ENCODE measurements at places on chromosomes 7 and 10. TPM values are rescaled to one million over a fixed set of nuclear protein-coding genes. Genes with fewer than 3 reads are reported as not detected.

The NPY4R gene
- total RNA-seq, result 0.49 TPM

The MRC1 gene
- total RNA-seq, result 18.9 TPM

The AGBL3 gene
- total RNA-seq, result 4.9 TPM

The FZD1 gene
- 16.5 TPM for total RNA-seq

The VAX1 gene
- total RNA-seq, result not detected

The AGFG2 gene
- total RNA-seq, result 37.6 TPM

The GPR26 gene
- not detected for total RNA-seq

The GNGT1 gene
- total RNA-seq, result not detected

The OR2A7 gene
- total RNA-seq, result 7.4 TPM

The BCAP29 gene
- total RNA-seq, result 92.1 TPM

DNA sequence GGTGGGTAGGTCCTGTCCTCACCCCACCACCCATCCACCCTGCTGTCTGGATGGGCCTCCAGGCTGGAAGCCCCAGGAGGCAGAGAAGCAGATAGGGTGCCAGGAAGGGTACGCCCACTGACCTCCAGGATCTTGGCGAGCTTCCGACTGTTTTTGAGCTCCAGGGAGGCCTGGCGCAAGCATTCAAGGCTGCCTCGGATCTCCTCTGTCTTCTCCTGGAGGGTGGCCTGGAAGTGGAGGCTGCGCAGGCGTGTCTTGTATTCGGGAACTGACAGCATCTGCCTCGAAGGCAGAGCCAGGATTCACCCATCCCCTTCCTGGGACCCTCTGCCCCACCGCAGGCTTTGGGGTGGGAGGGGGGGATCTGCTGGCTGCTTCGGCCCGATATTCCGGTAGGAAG is 48.4 kb downstream of the GRID2IP start:
- no peak for DNase-seq

- no peak for DNase-seq
Observed at GRCh38 chr7:158278745-158279320, 308.8 kb downstream of the PTPRN2 start.

DNA sequence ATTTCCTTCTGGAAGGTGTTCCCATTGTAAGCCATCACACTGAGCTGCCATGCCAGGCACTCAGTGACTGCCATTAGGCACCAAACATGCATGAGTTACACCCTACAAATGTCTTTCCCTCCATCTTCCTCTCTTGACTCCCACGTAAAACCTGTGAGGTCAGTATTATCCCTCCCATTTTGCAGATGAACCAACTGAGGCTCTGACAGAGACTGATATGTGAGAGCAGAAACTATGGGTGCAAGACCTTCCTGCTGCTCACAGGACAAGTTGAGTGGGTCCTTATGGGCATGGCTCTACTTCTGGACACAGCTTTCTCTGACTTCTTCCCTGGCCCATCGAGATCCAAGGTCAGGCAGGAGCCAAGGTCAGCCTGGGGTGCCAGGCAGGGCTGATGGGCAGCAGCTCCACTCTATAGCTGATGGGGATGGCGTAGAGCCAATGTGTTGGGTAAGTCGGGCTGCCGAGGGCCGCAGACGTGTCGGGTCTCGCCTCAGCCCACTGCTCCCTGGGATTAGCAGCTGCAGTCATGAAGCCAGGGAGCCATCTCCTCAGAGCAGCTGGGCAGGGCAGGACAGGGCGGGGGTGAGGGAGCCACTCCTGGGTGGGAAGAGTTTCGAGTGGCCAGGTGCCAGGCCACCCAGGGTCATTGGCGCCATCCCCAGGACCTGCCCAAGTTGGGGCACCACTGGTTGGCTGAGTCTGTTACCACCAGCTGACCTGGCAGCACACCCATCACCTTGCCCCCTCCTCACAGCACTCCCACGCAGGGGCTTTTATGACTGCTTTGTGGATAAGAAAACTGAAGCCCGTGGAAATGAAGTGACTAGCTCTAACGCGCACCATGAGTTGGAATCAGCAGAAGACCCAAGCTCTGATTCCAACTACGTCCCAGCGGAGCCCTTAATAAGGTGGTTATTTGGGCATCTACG is 117.8 kb upstream of the ZMIZ1 start:
- DNase-seq, result no peak

DNA sequence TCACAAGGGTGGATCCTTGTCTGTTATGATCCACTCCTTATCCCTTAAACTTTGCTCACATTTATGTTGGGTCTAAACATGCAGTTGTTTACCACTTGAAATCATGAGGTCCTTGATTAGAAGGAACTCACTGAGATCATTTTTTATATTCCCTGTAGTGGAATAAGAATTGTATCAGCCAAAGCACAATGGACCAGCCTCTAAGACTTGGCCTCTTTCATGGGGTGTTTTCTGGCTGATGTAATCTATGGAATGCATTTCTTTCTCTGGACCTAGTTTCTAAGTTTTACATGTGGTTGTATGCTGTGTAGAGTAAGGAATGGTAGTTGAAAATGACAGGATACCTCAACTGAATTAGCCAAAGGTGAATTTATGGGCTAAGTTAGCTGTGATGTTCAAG is 376.6 kb downstream of the SORCS3 start:
- DNase-seq, result no peak

GRCh38 chr7:147041438-147041837 is 924.8 kb downstream of the CNTNAP2 start:
- no peak for DNase-seq

DNA sequence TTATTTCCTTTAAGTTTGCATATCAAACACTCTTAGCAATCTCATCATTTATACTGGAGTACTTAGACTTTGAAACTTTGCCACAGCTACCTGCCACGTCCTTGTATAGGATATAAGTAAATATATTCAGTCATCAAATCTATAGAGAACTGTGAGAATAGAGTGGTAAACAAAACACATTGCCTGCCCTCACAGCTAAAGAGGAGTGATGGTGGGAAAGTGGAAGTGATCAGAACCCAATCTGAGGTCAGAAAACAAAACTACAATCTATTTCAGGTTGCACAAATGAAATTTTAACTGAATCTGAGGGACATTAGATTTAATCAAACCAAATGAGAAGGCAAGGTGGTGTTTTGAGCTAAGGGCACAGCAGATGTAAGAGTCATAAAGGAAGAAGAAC is 74.8 kb downstream of the ZEB1 start:
- no peak for DNase-seq

GRCh38 chr7:30612658-30613265 is 18.1 kb downstream of the GARS1 start:
- DNase-seq, result no peak

GRCh38 chr7:79298145-79298760 is 155.2 kb downstream of the MAGI2 start:
- DNase-seq, result no peak

- DNase-seq, result no peak
Observed at GRCh38 chr7:4169455-4169854, 512.6 kb upstream of the FOXK1 start.

- DNase-seq, result no peak
Observed at GRCh38 chr7:29217113-29217512, 22.5 kb downstream of the CHN2 start.

DNA sequence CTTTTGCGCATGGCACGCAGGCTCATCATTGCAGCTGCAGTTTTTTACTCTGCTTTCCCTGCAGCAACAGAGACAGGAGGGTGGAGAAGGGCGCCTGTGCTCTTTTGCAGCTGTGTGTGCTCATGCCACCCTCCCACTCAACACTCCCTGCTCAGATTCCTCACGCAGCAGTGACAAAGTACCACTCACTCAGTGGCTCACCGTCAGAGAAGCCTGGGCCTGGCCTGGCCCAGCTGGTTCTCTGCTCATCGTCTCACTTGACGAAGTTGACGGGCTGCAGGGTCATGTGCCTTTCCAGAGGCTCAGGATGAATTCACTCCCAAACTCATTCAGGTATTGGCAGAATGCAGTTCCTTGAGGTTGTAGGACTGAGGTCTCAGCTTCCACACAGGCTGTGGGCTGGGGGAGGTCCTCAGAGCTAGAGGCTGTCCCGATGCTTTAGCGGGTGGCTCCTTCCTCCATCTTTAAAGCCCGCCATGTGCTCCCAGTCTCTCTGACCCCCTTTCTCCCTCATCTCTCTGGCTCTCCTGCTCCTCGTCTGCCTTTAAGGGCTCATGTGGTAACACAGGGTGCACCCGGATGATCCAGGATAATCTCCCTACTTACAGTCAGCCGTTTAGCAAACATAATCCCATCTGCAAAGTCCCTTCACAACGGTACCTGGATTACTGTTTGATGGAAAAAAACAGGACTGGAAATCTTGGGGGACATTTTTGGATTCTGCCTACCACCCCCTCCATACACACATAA is 25.8 kb downstream of the PTPRE start:
- no peak for DNase-seq

GRCh38 chr10:79384773-79385391 is 37.6 kb downstream of the PPIF start:
- DNase-seq, result no peak

DNA sequence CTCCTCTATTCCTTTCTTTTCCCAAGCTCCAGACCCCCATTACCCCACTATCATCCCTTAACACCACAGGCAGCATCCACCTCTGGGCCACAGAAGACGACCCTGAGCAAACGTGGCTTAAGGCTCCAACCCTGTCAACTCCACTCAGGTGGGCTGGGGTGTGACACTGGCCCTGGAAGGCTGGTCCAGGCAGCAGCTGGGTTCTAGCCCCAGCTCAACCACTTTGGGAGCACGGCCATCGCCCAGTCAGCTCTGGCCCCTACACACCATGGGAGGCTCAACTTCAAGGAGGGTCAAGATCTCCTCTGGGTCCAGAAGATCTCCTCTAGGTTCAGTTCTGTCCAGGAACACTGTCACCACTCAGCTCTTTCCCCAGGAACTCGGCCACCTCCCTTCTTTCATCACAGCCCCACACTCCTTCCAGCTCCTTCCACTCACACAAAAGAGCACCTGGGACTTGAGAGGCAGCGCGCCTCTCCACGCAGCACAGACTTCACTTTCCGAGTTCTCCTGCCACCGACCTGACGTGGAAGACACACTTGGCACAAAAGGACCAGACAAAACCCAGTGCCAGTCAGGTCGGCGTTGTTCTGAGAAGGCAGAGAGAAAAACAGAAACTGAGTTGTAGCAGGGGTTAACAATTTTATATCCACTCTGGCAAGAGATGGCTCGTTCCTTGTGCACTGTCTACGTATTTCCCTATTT is 84.1 kb downstream of the CTBP2 start:
- no peak for DNase-seq

- no peak for DNase-seq
Observed at GRCh38 chr7:81469153-81469868, 300.5 kb downstream of the HGF start.

DNA sequence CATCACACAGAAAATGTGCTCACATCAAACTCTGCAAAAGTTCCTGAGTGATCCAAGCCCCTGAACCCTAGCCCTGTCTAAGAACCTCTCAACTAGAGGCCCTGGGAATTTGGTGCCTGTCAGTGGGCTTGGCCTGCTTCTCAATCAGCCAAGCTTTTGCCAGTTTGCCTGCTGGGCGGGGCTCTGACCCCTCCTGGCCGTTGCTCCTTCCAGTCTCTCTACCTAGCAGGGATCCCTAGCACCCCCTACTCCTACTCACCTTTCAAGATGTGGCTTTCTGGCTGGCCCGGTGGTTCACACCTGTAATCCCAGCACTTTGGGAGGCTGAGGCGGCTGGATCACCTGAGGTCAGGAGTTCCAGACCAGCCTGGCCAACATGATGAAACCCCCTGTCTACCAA is 2.1 kb downstream of the KLRG2 start:
- DNase-seq, result no peak

GRCh38 chr10:52659085-52659484 is 113.5 kb downstream of the MBL2 start:
- no peak for DNase-seq

- DNase-seq, result no peak
Observed at GRCh38 chr7:106731646-106732444, 70.9 kb upstream of the CCDC71L start.

DNA sequence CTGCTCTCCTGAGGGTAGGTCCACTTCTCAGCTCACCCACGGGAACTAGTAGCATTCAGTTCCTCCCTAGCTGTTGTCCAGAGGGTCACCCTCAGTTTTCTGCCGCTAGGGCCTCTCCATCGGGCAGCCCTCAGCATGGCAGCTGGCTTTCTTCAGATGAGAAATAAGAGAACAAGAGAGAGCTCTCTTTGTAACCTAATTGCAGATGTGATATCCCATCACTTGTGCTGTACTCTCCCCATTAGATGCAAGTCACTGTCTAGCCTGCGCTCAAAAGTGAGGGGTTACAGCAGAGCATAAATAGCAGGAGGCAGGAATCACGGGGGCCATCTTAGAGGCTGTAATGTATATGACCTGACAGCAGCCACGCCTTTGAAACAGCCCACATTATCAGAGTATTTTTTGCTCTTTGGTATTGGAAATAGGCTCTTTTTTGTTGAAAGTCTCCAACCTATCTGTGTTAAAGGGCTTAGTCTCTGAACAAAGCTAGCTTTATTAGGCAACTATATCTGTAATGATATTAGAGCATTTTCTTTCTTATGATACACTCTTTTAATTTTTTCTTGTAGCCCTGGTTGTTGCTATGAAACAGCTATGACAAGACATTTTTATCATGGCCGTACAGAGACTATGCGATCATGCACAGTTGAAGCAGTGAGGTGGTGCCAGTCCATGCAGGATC is 45.7 kb downstream of the CROT start:
- no peak for DNase-seq

GRCh38 chr7:55374213-55374612 is 9.1 kb downstream of the LANCL2 start:
- DNase-seq, result no peak

- no peak for DNase-seq
Observed at GRCh38 chr10:78210548-78210947, 176.9 kb downstream of the RPS24 start.
